ENCODE measurements at places on chromosomes 1 and 21.

GRCh38 chr1:228368801-228369607 lies 37.6 kb downstream of the TRIM11 start:
- no peak for DNase-seq

DNA sequence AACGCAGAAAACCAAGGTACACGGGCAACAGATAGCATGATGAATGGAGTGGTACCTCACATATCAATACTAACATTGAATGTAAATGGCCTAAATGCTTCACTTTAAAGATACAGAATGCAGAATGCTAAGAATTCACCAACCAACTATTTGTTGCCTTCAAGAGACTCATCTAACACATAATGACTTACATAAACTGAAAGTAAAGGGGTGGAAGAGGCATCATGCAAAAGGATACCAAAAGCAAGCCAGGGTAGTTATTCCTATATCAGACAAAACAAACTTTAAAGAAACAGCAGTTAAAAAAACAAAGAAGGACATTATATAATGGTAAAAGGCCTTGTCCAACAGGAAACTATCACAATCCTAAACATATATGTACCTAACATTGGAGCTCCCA lies 137.1 kb upstream of the APP start:
- no peak for DNase-seq

GRCh38 chr1:21648791-21649190 lies 20.4 kb downstream of the RAP1GAP start:
- no peak for DNase-seq

GRCh38 chr1:243623841-243624240 lies 226.2 kb downstream of the AKT3 start:
- DNase-seq = no peak

GRCh38 chr1:5509664-5510452 lies 482.4 kb downstream of the NPHP4 start:
- DNase-seq = no peak

GRCh38 chr1:157952601-157953000 lies 40.8 kb upstream of the KIRREL1 start:
- DNase-seq = no peak

- DNase-seq = no peak
These were observed 44.1 kb upstream of the KCND3 start for GRCh38 chr1:112033439-112034120.
